ENCODE measurements at places on chromosomes 12 and 14.
A peak's percentile ranks its signal among the peaks of the same experiment; 100 is the strongest.

DNA sequence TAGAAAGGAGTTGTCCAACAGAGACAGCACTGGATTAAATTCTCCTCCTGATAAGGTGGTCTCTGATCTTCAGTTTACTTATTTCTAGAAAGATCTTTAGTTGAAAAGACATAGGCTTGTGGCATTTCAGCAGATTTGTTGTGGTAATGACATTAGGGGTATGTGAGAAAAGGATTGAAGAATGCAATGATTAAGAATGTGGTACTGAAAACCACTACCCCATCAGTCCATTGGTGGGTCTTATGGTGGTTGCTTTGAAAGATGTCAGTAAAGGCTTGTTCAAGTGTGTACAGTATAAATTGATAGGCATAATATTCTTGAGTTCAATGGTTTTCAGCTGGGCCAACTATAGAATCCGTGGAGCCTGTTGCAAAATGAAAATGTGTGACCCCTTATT, 10.8 kb downstream of the PPFIBP1 start:
- DNase-seq, result no peak

DNA sequence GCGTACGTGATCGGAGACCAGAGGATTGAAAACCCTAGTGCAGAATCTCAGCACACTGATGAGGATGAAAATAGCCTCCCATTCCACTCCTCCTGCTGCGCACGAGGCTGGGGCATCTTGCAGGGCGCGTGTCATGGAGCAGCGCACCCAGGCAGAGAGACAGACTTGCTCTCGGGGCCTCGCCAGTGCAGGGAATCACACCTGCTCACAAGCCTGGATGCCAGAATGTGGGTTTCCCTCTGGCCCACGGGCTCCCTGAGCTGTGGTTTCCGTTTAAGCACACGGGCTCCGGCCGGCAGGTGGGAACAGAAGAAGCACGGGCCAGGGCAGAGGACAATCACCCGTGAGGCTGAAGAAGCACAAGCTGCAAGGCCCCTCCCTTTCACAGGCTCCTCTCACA, 2.0 kb downstream of the FGF6 start:
- DNase-seq, result no peak

GRCh38 chr12:1517007-1517406, 77.4 kb downstream of the FBXL14 start:
- DNase-seq, result no peak

- no peak for DNase-seq
Measured at GRCh38 chr12:63885401-63885800, 40.9 kb downstream of the SRGAP1 start.

GRCh38 chr12:75603475-75603874, 92.1 kb upstream of the KRR1 start:
- no peak for DNase-seq

DNA sequence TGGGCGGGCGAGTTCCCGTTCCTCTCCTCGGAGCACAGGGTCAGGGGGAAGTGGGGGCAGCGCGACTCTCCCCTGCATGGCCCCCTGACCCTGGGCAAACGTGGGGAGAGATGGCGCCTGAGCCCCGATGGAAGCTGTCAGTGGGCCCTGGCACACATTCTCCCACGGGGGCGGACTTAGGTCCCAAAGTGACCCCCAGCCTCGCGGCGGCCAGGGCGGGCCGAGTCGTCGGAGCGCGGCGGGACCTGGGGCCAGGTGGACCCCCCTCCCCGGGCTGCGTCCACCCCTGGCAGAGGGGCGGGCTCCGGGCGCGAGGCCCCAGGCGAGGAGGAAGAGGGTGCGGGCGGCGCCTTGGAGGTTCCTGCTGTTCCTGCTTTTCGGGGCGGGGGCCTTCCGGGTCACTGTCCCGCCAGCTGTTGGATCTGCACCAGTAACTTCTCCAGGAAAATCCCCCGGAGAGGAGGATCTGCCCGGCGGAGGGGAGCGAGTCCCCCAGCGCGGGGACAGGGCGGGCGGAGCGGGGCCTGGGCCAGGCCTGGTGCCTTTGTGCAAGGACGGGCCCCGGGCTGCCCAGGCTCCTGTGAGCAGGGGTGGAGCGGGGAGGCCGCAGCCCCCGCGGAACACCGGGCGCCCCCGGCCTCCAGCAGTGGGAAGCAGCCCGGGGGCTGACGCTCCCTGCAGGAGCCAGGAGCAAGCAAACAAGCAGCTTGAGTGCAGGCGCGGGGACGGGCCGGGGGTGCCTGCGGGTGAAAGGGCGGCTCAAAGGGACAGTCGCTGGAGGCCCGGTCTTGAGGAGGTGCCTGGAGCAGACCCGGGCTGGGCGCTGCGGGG, 15.3 kb downstream of the TNFAIP2 start:
- DNase-seq, result no peak

DNA sequence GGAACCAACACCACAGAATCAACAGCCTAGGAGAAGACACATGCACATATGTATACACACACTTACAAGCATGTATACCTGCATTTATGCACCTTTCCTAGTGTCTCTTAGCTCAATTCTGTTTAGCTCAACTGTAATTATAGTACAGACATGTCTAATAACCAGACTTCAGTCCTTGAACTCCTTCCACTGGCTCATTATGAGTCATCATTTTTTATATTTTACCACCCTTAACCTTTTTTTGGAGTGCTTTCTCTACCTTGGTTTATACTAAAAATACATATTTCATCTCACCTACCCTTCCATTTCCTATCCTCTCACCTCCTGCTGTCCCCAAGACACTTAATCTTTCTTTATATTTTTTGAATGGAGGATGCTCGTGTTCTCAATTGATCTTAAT, 110.4 kb downstream of the ARID2 start:
- DNase-seq, result no peak

DNA sequence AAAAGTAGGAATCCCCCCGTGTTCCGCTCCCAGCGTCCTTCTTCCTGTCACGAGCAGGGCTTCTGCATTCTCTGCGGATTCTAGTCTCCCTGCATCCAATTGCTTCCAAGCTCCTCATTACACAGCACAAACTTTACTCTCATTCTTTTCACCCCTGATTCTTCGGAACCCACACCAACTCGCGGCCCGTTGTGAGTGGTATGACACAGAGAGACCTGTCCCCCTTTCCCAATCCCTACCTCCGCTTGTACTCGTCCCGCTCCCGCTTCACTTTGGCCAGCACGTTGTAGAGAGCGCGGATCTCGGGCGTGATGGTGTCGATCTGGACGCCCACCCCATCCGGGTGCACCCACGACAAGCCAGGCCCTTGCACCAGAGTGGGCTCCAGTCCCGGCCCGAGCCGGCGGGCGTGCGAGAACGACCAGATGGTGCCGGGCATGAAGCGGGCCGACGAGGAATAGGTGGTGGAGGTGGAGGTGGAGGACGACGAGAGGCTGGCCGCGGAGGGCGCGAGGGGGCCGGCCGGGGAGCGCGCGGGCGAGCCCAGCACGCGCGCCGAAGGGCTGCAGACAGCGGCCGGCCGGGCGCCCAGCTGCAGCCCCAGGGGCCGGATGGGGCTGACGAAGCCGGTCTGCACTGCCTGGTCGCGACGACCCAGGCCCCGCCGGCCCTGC, 687 bp downstream of the IFFO1 start:
- peak; percentile 52 for DNase-seq

GRCh38 chr12:46921048-46921763, 95.4 kb upstream of the SLC38A4 start:
- no peak for DNase-seq

DNA sequence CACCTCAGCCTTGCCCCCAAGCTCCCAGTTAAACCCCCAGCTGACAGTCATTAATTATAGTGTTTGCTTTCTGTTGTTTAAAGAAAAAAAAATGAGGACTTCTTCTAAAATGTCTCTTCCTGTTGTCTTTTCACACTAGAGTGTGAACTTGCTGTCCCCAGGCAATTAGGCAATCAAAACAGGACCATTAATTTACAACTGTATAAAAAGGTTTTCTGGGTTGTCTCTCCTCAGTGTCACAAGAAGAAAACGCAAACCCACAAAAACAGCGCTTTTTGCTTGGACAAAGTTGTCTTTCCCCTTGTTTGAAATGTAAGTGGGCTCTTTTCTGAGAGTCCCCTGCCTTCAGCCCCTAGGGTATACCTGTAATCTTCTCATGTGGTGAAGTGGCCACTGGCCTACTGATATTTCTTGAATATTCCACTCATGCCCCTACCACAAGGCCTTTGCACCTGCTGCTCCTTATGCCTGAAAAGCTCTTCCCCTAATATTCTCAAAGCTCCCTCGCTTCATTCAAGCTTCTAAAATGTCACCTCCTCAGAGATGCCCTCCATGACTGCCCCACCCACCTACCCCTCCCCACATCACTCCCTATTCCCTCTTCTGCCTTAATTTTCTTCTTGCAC, 158.9 kb upstream of the PWP1 start:
- no peak for DNase-seq

- no peak for DNase-seq
Measured at GRCh38 chr14:24892497-24893051, 157.4 kb downstream of the STXBP6 start.

- DNase-seq, result peak; percentile 75
Measured at GRCh38 chr12:6563448-6564050, 4.5 kb downstream of the NOP2 start.

- DNase-seq, result no peak
Measured at GRCh38 chr14:59254911-59255545, 66.6 kb downstream of the DAAM1 start.

- DNase-seq, result no peak
Measured at GRCh38 chr12:101813117-101813516, 17.6 kb downstream of the GNPTAB start.

DNA sequence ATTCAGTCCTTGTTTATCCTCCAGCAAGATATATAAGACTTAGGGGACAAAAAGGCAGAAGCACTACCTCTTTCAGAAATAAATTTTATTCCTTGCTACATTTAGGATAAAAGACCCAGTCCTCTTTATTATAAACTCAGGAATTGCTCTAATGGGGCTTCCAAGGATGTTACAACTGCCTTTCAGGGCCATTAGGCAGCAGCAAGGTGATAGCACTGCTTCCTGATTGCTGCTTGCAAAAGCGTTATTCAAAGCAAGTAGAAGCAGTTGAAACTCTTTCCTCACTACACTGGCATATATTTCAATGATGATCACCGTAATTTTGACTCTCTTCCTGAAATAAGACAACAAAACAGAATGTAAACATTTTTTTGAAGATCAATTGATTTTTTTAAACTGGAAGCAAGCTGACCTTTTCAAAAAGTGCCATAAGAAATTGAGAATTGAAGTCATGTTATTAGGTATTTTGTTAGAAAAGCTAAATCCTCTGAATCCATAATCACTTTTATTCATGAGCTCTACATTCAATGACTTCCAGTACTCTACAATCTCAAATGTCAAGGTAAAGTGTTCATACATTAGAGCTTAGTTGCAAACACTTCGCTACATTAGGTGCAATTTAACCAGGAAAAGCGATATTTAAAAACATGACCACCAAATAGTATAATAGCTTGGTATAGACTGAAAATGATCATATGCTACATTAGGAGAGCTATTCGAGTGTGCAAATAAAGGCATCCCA, 233.4 kb upstream of the SYT10 start:
- no peak for DNase-seq

GRCh38 chr12:28535216-28535615, 345.0 kb downstream of the CCDC91 start:
- no peak for DNase-seq

GRCh38 chr14:33704481-33704880, 246.4 kb downstream of the EGLN3 start:
- DNase-seq, result no peak

DNA sequence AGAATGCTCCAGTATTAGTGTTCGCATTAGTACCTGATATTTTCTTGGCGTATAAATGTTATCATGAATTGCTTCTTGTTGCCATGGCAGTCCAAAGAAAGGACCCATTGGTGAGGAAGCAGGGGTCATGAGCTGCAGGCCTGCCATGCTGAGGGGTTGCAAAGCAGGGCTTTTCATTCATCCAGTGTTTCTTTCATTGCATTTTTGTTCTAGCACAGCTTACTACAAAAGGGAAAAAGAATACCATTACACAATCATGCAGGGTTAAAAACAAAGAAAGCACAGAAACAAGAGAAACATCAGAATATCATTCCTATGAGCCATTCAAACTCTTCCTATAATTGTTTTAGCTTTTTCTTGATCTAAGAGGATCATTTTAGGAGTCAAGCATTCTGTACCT, 24.0 kb downstream of the DICER1 start:
- no peak for DNase-seq

GRCh38 chr14:77459072-77459723, 1.3 kb downstream of the AHSA1 start:
- DNase-seq, result peak; percentile 50

- no peak for DNase-seq
Measured at GRCh38 chr12:53161119-53161911, 19.2 kb upstream of the ZNF740 start.

DNA sequence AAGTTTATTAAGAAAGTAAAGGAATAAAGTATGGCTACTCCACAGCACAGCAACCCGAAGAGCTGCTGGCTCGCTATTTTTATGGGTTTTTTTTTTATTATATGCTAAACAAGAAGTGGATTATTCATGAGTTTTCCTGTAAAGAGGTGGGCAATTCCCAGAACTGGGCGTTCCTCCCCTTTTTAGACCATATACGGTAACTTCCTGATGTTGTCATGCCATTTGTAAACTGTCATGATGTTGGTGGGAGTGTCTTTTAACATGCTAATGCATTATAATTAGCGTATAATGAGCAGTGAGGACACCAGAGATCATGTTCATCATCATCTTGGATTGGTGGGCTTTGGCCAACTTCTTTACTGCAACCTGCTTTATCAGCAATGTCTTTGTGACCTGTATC, 372.5 kb downstream of the ZFP36L1 start:
- DNase-seq, result no peak

- peak; percentile 69 for DNase-seq
Measured at GRCh38 chr12:30822385-30823155, 67.8 kb upstream of the CAPRIN2 start.

DNA sequence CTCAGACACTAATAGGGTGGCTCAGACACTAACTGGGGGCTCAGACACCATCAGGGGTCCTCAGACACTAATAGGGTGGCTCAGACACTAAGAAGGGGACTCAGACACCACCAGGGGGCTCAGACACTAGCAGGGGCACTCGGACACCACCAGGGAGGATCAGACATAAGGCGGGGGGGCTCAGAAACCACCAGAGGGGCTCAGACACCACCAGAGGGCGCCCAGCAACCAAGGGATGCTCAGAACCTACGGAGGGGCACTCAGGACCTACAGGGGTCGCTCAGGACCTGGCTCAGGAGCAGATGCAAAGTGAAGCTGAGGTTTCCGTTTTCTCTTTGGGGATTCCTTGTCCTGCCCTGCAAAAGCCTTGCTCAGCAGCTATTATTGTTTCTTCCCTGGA, 448.5 kb downstream of the TMEM121 start:
- peak; percentile 84 for DNase-seq

- DNase-seq, result no peak
Measured at GRCh38 chr14:50795909-50796308, 35.1 kb downstream of the NIN start.

Measured in activated T-cell treated with anti-CD3 and anti-CD28 coated beads, Interleukin-2, amount 50 U/mL, for 24 hours (primary cell).